Thymus (tissue), 14 donors: ENCODE measurements at places on chromosomes 1 and 21. TPM values are rescaled to one million over a fixed set of nuclear protein-coding genes. Genes with fewer than 3 reads are reported as not detected.

DNA sequence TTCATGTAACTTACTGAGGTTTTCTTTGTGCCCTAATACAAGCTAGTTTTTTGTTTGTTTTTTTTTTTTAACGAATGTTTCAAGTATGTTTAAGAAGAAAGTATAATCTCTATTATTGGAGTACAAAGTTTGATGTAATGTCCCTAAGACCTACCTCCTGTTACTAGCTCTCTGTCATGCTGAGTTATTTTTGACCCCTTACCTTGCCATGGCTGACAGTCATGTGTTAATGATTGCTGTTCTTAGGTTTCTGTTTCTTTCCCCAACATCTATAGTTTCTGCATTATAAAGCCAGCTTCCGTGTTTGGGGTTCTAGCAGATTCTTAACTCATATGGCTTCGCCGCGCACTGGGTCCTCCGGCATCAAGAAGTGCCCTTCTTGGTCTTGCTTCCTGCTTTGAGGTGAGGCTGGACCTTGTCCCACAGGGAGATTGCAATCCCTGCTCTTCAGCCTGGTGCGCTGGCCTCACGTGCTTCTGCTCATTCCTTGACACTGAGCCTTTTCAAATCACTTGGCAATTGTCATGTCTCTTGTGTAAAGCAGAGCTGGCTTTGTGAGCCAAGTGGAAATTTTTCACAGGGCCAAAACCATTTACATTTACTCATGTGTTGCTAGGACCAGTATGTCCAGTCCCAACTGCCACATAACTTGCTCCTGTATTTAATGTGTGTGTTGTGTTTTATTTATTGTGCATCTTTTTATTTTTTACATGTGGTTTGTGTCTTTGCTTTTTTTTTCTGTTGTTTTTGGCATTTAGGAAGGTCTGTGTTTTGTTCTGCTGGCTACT is 135.0 kb upstream of the COL6A1 start:
- DNase-seq: no peak

- DNase-seq: no peak
Observed at GRCh38 chr1:167221126-167221737, 546 bp downstream of the POU2F1 start.

GRCh38 chr21:29221253-29221744 is 77.4 kb upstream of the BACH1 start:
- DNase-seq: no peak

DNA sequence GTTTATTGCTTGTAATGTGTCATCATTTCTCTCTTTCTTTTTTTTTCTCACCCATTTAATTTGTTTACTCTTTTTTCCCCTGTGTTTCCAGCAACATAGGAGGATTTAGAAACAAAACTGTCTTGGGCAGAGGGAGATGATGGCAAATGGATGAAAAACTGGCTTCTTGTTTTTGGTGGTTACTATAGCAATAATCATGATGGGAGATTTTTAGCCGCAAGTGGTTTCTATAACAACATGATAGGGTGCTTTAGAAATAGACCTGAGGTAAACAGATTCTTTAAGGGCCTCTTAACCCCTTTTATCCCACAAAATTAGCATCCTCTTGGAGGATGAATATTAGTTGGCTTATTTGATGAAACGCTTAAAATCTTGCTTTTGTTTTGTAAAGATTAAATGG is 51.6 kb downstream of the CRB1 start:
- DNase-seq: no peak

- no peak for DNase-seq
Observed at GRCh38 chr21:14448784-14449183, 65.8 kb upstream of the HSPA13 start.

- no peak for DNase-seq
Observed at GRCh38 chr1:106681939-106682522, 374.4 kb upstream of the PRMT6 start.

- DNase-seq: no peak
Observed at GRCh38 chr1:101905283-101905835, 91.4 kb downstream of the OLFM3 start.

The ADGRL2 gene
- polyA plus RNA-seq: 18.9 TPM

DNA sequence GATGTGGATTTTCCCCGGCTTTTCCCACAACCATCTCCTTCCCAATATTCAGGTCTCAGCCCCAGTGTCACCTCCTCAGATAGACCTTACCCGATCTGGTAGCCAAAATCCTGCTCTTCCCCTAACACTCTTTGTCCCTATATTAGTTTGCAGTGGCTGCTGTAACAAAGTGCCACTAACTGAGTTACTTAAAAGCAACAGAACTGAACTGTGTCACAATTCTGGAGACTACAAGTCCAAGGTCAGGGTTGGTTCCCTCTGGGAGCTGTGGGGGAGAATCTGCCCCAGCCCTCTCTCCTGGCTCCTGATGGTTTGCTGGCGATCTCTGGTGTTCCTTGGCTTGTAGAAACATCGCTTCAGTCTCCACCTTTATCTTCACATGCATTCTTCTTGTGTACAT is 64.0 kb downstream of the NENF start:
- DNase-seq: no peak

The FCGR2B gene
- polyA plus RNA-seq: 10.9 TPM

DNA sequence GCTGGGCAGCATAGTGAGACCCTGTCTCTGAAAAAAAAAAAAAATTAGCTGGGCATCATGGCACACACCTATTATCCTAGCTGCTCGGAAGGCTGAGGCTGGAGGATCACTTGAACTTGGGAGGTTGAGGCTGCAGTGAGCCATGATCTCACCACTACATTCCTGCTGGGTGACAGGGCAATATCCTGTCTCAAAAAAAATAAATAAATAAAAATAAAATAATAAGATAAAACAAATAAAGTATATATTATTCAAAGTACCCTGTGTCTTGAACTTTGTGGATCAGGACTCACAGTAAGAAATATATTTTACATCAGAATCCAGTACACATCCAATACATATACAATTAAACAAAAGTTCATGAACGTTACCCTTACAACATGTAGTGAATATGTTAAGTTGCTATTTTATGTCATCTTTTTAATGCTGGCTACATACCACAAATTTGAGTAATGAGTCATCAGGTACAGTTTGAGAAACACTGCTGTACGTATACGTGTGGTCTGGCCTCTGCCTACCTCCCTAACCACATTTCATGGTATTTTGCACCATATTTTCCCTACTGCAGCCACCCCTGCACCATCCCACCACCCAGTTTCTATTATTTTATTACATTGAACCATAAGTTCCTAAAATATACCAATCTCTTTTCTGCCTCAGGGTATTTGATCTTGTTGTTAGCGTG is 4.4 kb downstream of the NME7 start:
- DNase-seq: no peak

GRCh38 chr1:25550155-25550506 is 6.7 kb downstream of the LDLRAP1 start:
- DNase-seq: no peak

The GNAT2 gene
- 0.05 TPM for polyA plus RNA-seq

DNA sequence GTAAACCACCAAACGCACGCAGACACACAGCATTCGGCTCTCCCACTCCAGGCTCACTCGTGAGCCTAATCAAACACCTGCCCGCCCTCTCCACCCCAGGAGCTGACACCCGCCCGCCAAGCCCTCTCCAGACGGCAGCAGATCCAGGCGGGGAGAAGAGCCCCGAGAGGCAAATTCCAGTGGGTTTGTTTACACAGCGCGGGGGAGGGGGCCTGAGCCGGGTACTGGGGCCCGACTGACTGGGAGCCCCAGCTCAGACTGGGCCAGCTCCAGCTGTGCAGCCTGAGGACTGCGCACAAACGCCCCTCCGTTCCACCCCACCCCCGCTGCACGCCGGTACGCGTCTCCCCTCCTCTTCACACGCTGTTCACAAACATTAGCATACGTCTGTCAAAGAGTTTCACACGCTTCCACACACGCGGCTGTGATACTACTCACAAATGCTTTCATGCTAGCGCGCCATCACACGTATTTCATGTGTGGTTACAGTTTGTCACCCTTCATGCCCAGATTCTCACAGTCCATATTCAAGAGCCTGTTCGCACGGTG is 1.0 kb upstream of the EFNA1 start:
- DNase-seq: no peak

- DNase-seq: no peak
Observed at GRCh38 chr1:79981481-79981880, 975.0 kb upstream of the ADGRL4 start.

GRCh38 chr1:59329412-59330053 is 32.6 kb downstream of the FGGY start:
- no peak for DNase-seq
